ENCODE measurements at places on chromosomes 3 and 15.

- peak; percentile 34 for DNase-seq
These were observed 77.2 kb downstream of the SCN10A start for GRCh38 chr3:38738630-38739395.

- DNase-seq: no peak
These were observed 20.2 kb downstream of the ICE2 start for GRCh38 chr15:60458721-60459120.

GRCh38 chr3:65408531-65409175, 630.1 kb downstream of the MAGI1 start:
- DNase-seq: no peak

DNA sequence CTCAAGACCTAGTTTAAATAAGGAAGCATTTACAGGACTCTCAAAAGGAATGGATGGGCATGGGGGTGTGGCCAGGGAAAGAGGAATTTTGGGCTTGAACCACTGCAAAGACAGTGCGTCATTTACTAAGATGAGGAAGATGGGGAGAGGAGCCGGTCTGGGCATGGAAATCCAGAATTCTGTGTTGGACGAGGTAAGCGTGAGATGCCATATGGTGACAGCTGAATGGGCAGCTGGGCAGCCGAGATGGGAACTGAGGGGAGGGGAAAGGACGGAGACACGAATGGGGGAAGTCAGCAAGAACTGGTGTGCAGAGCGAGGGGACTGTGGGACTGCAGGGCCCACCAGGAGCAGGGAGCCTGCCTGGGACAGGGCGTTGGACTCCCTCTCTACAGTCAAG, 24.2 kb downstream of the TMEM44 start:
- DNase-seq: no peak

DNA sequence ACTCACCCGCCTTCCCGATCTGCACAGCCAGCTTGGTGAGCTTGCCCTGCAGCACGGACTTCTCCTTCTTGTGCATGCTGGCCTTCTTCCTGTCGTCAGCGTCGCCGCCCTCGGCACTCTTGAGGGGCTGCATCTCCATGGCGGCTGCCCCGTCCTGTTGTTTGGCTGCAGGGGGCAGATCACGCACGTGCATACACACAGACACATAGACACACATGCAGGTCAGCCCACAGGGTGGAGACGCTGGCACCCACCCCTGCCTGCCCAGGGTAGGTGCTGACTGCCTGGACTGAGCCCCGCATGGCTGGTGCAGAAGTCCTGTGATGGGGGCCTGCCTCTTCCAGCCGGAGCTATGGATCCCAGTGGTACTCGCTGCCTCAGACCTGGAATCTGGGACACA, 57.3 kb upstream of the SEC13 start:
- no peak for DNase-seq

- no peak for DNase-seq
These were observed 119.3 kb upstream of the PFN2 start for GRCh38 chr3:150090006-150090405.
